Daoy (cell line): ENCODE measurements at places on chromosomes 12 and 14. TPM values are rescaled to one million over a fixed set of nuclear protein-coding genes. Genes with fewer than 3 reads are reported as not detected.

Gene KERA
- total RNA-seq: not detected in 2 replicates

Gene SERPINA10
- total RNA-seq: not detected in 2 replicates

Gene AVPR1A
- total RNA-seq: 0.11 TPM in 1 of 2 replicates, not detected in the other

Gene OR4K13
- total RNA-seq: not detected in 2 replicates

Gene DPF3
- 5.0 and 6.4 TPM in 2 replicates for total RNA-seq

Gene C12orf50
- total RNA-seq: not detected in 2 replicates
